ENCODE measurements at places on chromosomes 1 and 21.

DNA sequence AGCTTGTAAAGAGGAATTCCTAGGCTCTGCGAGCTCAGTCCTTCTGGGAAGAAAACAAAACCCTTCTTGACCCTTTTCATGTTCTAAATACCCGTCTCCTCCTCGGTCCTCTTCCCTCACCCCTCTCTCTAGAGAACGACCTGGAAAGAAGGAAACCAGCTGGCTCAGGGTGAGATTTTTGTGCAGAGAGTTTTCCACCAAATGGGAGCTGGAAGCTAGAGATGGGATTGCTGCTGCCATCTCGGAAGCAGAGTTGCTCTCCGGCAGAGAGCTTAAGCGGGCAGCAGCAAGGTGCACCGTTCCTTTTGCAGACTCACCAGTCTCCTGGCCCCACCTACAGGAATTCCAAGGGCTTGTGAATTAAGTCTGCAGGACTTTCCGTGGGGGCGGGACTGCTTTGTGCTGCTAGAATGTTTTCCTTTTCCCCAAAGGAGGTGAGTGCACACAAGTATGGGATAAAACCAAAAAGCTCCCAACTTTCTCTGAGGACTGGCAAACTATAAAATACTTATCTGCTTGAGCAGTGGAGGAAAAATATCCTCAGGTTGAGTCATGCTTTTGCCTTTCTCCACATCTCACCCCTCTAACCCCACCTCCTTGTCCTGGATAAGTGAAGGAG is 29.1 kb upstream of the KIAA0040 start:
- DNase-seq = no peak

DNA sequence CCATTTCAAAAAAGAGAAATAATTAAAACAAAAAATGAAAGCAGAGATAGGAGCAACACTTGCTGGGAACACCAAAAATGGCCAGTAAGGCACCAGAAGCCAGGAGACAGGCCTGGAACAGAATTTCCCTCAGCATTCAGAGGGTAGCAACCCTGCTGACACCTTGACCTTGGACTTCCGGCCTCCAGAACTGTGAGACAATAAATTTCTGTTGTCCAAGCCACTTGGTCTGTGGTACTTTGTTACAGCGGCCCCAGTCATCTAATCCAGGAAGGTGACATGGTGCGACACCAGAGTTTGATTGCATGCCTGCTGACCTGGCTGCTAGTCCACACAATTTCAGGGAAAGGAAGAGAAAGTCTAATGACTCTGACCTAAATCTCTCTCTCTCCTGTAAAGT is 10.6 kb upstream of the RAB4A start:
- DNase-seq = no peak

- no peak for DNase-seq
Measured at GRCh38 chr1:182617734-182618351, 13.7 kb upstream of the RGS16 start.

GRCh38 chr1:174692313-174692712 is 244.5 kb downstream of the GPR52 start:
- no peak for DNase-seq

- no peak for DNase-seq
Measured at GRCh38 chr21:38389354-38389676, 109.0 kb downstream of the ERG start.

All from T-helper 22 cell (primary cell).